ENCODE measurements at places on chromosomes 6 and 20.

GRCh38 chr6:12935637-12936036, 219.1 kb downstream of the PHACTR1 start:
- no peak for DNase-seq

DNA sequence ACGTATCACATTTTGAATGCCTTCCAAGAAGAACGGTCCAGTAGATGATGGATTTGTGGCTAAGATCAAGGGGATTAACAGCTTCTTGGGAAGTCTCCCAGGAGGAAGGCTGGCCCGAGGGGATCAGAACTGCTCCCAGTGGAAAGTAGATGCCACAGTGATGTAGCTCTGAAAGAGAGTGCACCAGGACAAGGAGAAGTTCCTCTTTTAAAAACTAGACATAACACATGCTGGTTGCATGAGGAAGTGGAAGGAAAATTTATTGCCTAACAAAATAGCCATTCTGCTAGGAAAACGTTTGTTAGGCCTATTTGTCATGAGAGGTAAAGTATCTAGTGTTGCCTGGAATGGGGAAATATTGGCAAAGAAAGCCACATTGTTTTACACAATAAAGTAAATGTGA, 87.8 kb downstream of the CDH26 start:
- DNase-seq, result no peak

- DNase-seq, result no peak
Observed at GRCh38 chr6:138803861-138804260, 8.0 kb downstream of the ECT2L start.

GRCh38 chr6:24149296-24149695, 23.3 kb downstream of the NRSN1 start:
- DNase-seq, result no peak

- no peak for DNase-seq
Observed at GRCh38 chr6:47414423-47415167, 63.0 kb upstream of the CD2AP start.

- no peak for DNase-seq
Observed at GRCh38 chr20:34705397-34706301, 1.5 kb downstream of the TP53INP2 start.

DNA sequence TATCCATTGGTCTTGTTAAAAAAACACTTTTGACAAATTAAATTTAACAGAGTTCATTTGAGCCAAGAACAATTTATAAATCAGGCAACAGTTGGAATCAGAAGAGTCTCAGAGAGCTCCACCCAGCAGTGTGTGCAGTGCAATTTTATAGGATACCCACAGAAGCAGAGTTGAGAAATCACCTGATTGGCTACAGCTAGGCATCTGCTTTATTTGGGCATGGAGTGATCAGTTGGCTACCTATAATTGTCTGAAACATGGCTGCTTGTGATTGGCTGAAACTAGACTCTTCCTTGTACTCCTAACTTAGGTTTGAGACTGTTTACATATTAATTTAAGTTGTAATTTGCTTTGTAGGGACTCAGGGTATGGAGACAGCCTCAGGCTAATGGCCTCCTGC, 12.0 kb downstream of the PGK2 start:
- no peak for DNase-seq

Measured in activated T-cell treated with anti-CD3 and anti-CD28 coated beads, Interleukin-2, amount 50 U/mL, for 48 hours (primary cell).